Stimulated activated CD4-positive, alpha-beta T cell treated with anti-CD3 and anti-CD28 coated beads, Interleukin-15, amount 100 ng/mL, for 1 hour (primary cell): ENCODE measurements at places on chromosomes 2 and 18.

- DNase-seq: no peak
Measured at GRCh38 chr2:172323256-172323655, 104.1 kb upstream of the ITGA6 start.

GRCh38 chr2:213703406-213704098 lies 419.3 kb downstream of the SPAG16 start:
- no peak for DNase-seq

- DNase-seq: no peak
Measured at GRCh38 chr2:202566286-202566685, 68.5 kb upstream of the FAM117B start.

DNA sequence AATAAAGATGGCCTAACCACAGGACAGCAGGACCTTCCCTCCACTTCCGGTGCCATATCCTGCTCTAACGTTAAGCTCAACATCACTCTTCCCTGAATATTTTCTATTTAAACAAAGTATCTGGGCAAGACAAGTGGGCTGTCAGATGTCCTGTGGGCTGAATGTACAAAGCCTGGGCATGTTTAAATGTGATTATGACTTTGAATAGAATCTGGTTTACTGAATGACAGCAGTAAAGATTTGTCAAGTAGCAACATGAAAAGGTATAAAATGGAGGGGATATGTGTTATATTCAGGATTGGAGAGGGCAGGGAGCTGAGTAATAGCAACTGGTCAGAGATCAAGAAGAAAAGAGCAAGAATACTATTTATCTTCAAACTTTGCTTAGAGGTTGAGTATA lies 540.9 kb downstream of the NRXN1 start:
- DNase-seq: no peak

- no peak for DNase-seq
Measured at GRCh38 chr18:48376934-48377333, 32.2 kb downstream of the ZBTB7C start.

DNA sequence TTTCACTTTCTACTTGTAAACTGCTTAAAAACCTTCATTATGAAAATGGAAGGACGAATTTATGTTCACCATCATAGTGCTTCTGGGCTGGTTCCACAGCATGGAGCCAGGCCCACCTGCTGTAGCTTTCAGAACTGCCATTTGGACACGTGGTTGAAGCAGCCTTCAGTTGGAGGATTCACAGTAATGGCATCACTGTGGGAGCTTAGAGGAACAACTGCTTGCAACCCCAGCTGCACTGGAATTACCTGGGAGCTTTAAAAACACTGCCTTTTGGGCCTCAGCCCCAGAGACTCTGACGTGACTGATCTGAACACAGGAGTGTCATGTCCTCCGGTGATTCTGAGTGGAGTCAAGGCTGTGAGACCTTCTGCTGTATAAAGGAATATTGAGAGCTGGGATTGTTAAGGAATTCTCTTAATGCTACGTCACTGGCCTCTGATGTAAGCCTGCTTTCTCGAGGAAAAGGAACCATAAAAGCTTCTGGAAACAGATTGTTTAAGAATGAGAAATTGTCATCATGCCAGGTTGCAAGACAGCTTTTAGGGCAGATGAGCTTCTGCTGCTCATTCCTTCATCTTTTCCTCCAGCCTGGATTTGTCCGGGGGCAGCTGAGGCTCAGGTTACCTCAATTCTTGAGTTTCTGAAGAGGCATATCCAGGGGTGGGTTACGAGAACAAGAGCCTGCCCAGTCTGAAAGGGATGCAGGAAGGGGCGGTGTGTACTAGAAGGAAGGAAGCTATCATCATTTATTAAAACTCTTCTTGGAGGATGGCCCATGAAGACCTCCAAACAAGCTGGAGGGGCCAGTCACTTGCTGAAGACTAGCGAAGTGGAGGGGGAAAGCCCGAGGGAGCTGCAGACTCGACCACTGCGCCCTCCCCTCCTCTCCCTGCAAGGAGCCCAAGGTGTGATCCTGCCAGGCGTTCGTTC lies 1.3 kb upstream of the IL1R1 start:
- DNase-seq: no peak

- DNase-seq: no peak
Measured at GRCh38 chr2:108536133-108536780, 2.0 kb downstream of the LIMS1 start.

- DNase-seq: no peak
Measured at GRCh38 chr2:112583497-112584133, 794 bp upstream of the CHCHD5 start.

- DNase-seq: no peak
Measured at GRCh38 chr2:182366628-182367027, 60.2 kb downstream of the PDE1A start.

DNA sequence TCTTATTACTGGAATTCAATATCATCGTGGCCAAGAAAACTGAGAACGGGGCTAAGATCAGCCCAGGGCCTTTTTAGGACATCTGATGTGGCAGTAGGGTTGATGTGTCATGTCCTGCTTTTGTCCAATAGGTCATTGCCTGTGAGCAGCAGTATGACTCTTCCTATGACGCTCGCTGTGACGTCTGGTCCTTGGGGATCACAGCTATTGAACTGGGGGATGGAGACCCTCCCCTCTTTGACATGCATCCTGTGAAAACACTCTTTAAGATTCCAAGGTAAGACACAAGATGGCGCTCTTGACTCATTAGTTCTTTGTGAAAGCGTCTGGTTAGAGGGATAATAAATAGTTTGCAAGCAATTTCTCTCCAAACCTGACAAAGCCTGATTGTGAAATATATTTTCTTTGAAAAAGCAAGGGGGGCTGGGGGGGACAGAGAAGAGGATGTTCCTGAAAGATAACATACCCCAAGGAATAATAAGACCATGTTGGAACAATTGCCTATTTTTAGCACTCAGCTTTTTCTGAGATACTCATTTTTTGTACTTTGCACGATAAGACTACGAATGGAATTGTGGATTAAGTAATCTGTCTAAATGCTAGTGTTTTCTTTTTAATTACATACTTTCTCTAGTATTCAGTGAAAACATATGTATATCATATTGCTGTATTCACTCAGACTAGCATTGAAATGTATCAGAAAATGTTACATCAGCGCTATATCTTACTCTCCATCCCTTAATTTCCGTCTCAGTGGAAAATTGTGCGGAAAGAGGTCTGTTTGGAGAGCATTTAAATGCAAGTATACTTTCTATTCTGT lies 58.1 kb downstream of the MYO3B start:
- no peak for DNase-seq

DNA sequence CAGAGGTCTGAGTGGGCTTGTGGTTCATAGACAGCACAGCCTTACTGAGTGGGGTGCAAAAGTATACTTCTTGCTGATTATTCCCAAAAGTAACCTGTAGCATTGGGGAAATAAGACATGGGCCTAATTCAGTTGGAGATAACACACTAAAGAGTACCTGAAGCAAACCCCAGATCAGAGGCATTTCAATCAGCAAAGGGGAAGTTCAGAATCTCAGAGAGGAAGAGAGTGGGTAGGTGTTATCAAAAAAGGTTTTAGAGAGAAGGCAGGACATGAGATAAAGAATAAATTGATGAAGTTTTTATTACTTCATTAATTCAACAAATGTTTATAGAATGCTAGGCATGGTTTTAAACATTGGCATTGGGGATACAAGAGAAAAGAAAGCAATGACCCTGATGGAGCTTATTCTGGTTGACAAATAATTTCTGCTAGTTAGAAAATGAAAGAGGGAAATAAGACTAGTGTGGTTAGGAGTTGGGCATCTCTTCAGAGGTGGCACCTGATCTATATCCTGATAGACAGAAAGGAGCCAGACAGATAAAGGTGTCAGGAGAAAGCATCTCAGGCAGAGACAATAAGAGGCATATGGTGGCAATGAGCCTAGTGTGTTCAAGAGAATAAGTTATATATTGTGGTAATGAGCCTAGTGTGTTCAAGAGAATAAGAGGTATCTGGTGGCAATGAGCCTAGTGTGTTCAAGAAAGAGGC lies 153.8 kb upstream of the SETBP1 start:
- DNase-seq: no peak

DNA sequence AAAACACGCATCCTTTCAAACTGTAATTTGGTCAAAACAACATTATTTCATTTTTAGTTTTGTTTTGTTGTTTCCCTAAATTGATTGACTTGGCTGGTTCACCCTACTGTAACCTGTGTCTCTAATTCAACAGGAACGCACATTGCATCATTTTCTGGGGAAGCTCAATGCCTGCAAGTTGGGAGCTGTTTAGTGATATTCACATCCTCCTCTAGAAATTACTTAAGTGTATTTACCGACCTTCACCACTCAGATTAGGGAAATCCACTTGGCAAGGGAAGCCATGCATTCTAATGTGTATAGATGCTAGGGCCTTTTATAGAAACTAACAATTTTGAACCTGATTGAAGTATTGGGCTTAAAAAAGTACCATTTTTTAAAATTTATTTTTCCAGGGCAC lies 7.3 kb upstream of the TPO start:
- no peak for DNase-seq

- no peak for DNase-seq
Measured at GRCh38 chr2:3557639-3558204, 411 bp downstream of the RNASEH1 start.

- no peak for DNase-seq
Measured at GRCh38 chr2:23523373-23524260, 138.6 kb downstream of the KLHL29 start.

DNA sequence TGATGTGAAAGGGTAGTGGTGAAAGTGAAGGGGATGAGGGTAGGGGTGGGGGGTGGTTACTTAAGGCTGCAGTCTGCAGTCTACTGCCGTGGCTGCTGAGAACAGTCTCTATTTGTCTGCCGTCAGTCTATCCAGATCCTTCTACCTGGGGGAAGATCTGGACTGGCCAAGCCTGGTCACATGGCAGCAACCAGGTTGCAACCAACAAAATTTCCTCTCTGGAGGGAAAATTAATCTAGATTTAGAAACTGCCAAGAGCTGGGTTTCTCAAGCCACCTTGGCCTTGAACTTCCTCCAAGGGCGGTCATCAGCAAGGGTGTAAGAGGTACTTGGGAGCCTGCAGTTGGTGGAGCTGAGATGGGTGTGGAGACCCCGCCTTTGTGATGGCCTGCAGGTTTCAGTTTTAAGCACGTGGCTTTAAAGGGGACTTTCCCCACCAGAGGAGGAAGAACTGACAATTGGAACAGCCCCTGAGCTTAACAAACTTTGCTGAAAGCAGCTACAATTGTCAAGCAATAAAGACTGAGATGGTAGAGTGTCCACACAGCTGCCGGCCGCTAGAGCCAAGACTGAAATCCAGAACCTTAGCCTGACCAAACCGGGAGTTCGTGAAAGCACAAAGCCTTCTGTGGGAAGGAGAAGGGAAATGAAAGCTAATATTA lies 31.4 kb upstream of the KCMF1 start:
- DNase-seq: peak; percentile 47

DNA sequence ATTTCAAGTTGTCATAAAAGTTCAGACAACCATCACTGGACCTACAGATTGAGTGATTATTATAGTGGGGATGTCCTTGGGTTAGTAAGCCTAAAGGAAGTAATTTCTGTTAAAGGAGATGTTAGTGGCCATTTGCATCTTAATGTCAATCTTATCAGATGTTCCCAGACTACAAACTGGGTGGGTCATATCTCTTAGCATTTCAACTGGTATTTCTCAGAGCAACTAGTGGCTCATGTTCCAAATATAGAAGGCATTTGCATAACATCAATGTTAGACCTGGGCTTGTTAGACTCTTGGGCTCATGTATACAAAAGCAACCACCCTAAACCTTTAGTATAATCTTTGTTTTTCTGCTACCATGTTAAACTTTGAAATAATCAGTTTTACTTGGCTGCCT lies 17.9 kb downstream of the PLEKHA3 start:
- no peak for DNase-seq

DNA sequence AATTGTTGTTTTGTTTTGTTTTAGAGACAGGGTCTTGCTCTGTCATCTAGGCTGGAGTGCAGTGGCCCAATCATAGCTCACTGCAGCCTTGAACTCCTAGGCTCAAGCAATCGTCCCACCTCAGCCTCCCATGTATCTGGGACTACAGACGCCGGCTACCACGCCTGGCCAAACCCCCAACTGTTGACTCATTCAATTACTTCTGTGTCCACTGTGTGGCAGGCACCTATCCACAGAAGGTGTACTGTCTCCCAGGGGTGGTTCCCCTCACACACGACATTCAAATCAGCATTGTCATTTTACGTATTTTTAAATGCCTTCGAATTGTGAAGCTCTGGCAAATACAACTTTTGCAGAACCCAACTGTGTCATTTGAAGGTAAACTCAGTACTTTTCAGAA lies 188.0 kb upstream of the REV1 start:
- no peak for DNase-seq

DNA sequence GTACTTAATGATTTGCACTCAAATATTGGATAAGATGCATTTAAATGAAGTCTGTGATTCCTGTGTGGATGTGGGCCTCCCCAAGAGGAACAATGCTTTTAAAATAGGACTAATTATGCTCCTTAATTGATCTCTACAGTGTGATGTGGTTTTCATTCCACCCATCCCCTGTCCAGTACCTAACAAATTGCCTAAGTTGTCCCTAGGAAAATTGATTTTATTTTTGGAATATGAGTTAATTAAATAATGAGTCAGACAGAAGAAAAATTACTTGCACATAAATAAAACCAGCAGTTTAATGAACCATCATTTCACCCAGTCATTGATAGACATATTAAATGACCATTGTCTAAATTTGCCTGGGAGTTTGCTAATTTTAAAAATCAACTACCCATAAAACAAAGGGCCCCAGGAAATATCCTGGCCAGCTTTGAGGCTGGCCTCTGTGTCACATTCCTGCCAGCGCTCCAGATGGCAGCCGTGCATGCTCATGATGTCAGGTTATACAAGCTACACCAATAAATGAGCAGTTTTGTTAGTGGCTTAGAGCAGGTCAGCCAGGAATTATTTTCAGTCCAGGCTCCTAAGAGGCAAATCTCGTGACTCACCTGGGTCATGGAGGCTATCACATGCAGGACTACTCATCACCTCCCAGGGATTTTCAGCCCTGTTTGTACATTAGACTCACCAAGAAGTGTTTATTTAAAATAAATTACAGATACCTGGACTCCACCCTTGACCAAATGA lies 31.9 kb downstream of the ABHD3 start:
- DNase-seq: no peak

DNA sequence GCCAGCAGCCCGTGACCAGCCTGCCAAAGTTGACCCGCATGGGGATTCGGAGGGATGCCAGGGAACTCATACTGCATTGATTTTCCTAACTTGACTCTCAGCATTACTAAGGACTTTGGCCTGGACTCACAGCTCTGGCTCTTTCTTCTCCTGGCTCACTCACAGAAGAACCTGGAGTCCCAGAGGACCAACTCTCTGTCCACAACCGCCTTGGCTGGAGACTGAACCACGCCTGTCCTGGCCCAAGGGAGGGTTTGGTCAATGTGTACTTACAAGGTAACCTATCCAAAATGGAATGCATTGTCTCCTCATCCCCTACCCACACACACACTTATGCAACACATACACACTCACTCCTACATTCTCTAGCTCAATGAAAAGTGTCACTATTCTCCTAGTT lies 135.6 kb upstream of the KLHL29 start:
- DNase-seq: no peak

GRCh38 chr18:78245451-78245850 lies 734.2 kb upstream of the SALL3 start:
- no peak for DNase-seq

DNA sequence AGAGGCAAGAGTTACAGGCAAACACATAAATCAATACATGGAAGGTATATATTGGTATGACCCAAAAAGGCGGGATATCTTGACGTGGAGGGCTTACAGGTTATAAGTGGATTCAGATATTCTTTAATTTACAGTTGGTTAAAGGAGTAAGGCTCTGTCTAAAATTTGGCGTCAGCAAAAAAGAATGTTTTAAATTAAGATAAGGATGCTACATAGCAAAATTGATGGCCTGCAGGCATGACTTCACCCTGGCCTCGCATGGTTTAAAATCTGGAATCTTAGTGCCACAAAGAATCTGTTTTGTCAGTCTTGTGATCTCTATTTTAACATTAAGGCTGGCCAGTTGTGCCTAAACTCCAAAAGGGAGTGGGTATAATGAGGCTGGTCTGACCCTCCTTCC lies 58.4 kb upstream of the REL start:
- DNase-seq: no peak
